ENCODE measurements at places on chromosomes 11 and 22.
A peak's percentile ranks its signal among the peaks of the same experiment; 100 is the strongest.

DNA sequence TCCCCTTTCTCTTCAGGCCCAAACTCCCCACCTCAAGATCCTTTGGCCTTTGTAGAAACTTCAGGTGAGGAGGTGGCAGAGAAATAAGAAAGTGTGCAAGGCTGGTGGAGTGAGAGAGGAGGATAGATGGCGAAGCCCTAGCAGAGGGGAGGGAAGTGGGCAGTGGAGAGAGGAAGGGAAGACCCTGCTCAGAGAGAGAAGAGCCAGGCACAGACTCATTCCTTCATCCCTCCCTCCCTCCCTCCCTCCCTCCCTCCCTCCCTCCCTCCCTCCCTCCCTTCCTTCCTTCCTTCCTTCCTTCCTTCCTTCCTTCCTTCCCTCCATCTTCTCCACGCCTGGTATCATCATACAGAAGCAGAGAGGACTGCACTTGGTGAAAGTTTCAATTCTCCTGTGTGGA, 21.0 kb downstream of the RTN4RL2 start:
- no peak for DNase-seq

DNA sequence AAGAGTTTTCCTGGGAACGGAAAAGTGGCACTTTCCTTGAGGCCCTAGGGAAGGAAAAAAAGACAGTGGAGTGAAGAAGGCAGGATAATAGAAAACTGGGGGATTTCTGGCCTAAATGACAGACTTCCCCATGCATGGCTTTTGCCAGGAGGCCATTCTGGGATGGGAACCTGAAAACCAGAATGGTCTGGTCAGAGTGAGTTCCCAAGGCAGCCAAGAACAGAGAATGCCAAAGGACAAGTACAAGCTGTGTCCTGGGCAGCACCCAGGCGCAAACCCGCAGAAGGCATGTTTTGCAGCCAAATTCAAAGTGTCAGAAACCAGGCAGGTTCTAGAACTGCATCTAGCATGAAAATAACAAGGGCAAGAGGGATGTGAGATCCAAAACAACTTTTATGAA, 162.4 kb downstream of the SPON1 start:
- no peak for DNase-seq

GRCh38 chr11:18536209-18536608, 9.5 kb upstream of the TSG101 start:
- no peak for DNase-seq

DNA sequence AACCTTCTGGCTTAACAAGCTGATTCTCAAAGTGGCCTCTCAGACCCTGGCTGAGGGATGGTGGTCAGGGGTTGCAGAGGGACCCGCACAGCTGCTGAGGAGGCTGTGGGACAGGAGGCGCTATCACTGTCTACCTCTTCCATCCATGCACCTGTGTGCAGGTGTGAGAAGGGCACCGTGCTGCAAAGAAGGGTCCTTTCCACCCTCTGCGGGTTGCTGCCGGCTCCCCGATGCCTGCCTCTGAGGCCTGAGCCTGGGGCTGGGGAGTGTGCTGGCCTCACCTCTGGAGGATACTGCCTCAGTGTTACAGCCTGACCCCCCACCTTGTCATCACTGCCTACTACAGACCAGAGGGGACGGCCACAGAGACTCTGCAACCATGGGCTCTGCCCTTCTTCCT, 66.1 kb upstream of the B3GAT1 start:
- DNase-seq, result no peak

DNA sequence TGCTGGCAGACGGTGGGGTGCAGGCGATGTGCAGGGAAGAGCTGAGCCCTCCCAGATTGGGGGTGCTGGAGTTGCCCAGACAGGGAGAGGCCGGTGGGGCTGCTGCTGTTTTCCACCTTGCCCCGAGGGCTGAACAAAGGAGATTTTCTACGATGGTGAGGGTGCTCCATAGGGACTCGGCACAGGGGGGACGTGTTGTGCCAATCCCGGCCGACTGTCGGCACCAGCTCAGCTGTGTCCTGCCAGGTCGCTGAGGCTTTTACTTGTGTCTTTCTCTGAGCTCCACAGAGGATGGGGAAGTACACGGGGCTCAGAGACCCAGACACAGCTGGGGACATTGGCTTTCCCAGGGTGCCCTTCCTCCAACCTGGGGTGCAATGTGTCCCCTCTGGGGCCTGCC, 816.8 kb downstream of the BRD1 start:
- DNase-seq, result no peak

DNA sequence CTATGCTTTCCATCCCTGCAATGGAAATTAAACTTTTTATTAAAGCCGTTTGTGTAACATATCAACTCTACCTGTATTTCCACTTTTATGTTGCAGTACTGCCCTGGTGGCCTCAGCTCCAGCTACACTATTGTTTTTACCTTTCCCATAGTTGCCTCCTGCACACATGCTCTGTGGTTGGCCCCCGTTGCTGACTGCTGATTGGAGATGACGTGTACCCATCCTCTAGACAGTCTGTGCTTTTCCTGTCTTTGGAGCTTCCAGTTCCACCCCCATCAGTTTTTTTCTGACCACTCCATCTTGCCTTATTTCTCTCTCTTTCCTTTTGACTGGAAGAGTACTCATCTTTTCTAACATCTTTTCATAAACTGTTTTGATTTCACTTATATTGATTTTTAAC, 123.8 kb downstream of the TEAD1 start:
- no peak for DNase-seq

DNA sequence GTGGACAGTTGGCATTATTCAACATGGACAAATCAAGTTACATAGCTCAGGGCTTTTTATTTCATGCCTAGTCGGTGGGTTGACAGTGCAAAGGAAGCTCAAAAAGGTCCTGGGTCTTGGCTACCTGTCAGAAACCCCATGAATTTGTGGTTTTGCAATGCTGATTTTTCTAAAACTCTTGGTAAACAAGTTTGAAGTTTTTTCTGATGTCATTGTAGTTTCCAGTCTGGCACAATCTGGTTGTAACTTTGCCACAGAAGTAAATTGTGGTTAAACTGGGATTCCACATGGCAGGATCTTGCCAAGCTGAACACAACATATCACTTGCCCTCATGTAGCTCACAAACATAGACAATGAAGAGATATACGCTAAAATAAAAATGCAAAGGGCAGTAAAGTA, 100.8 kb downstream of the EHF start:
- DNase-seq, result no peak

DNA sequence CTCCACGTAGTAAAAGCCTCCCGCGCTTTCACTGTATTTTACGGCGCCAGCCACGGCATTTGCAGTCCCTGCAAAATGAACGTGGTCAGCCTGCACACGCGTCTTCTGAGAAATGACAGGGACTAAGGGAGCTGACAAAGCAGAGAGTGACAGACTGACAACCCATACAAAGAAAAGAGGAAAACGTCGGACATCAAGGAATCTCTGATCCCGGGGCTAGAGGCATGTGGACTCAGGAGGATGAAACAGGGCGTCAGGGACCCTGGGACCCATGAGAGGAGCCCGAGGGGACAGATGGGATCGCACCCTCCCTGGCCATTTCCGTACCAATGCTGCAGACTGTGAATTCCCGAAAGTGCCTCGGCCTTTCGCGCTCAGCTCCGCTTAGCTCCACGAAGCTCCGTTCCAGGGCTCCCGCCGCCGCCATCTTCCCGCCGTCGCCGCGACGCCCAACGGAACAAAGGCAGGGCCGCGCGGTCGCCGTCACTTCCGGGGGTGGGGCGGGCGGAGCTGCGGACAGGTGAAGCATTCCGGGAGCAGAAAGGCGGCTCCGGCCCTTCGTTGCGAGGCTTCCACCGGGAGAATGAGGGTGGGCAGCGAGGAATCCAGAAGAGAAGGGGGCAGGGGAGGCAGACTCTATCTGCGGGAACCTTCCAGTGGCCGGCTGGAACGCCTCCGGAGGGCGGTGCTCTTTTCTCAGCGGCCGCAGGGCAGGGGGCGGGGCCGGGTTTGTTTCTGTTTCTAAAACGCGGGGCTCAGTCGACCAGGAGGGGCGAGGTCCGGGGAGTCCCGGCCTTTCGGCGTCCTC, at the start of gene NUP160:
Gene NUP160 (minus strand): TSS at position 459 of the 808 bp plus-strand sequence. CDS start 32 bp downstream, at position 427.
- DNase-seq, result peak; percentile 69

- DNase-seq, result no peak
These were observed 18.7 kb downstream of the H19 start for GRCh38 chr11:1978720-1979473.

All from NT2/D1 (cell line).